Cerebellar cortex (tissue), 1 donor: ENCODE measurements at places on chromosomes 2 and 18.

GRCh38 chr18:53639687-53640086 is 584.8 kb downstream of the MBD2 start:
- DNase-seq, result no peak

DNA sequence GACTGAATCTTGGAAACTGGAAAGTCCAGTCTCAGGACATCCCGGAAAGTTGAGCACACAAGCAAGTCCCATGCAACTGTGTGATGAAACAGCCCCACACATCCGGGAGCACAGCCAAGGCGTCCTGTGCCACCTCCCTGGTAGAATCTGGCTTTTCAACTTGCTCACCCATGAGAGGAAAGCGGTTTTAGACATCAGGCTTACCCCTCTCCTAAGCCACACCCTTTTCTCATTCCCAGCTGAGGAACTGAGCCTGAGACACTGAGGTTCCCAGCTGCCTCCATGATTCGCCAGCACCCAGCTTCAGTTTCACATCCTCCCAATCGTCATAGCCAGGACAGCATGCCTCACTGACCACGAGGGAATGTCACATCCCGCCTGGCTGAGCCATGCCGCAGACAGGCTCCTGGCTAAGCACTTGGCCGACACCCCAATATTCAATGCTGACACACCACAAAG is 60.3 kb downstream of the STEAP3 start:
- DNase-seq, result peak; percentile 80

DNA sequence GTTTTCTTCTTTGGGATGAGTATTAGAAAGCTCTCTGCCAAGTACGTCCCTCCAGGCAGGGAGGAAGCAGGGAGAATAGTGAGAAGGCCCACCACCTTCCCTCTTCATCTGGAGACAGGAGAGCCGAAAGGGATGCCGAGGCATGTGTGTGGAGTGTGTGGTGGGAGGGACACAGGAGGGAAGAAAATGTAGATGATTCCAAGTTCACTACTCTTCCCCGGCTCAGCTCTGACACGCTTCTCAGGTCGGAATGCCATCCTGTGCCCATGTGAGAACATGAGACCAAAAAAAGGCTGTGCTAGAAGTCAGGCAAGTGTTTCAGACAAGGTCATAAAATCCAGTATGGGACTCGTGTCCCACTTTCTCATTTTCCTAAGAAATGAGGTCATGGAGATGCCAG is 47.4 kb downstream of the GYPC start:
- no peak for DNase-seq

GRCh38 chr2:133293544-133294353 is 274.5 kb downstream of the NCKAP5 start:
- DNase-seq, result peak; percentile 2

GRCh38 chr2:85951351-85952067 is 62.7 kb upstream of the ST3GAL5 start:
- no peak for DNase-seq

- peak; percentile 58 for DNase-seq
Measured at GRCh38 chr2:6917071-6917760, at the start of gene RNF144A. Gene RNF144A (plus strand): TSS chr2:6917412. CDS start chr2:6996927, 79,515 bp downstream.

DNA sequence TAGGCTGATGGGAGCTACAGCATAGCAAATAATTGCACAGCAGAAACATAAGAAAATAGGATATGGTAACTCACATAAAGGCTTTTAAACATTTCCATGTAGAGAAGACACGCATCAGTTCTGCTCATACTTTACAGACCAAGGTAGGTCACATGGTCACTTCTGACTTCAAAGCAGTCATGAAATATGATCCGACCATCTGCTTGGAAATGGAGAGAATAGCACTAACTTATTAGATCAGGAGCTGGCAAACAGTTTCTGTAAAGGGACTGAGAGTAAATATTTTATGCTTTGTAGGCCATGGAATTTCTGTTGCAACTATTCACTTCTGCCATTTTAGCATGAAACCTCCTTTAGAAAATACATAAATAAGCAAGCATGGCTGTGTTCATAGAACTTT is 936.6 kb upstream of the FANCL start:
- DNase-seq, result no peak

GRCh38 chr2:66682476-66682875 is 247.6 kb downstream of the MEIS1 start:
- no peak for DNase-seq

GRCh38 chr18:12239431-12239830 is 14.7 kb upstream of the CIDEA start:
- DNase-seq, result no peak

- no peak for DNase-seq
Measured at GRCh38 chr18:48914581-48915251, 36.0 kb downstream of the SMAD7 start.

DNA sequence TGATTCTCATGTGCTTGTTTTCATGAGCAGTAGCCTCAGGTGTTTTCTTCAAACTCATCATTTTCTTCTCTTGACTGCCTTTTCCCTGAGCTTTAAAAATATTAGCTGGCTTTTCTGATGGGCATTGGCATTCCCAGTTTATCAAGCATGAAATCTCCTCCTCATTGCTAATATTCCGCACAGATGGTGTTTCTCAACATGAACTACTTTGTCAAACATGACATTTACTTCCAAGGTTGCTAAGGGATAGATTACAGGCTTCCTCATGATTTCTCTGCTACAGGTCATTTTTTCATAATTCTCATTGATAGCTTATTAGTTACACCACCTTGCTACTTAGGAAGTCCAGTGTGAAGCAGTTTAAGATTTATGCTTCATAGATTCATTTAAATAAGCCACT is 1116.9 kb upstream of the CNTNAP5 start:
- DNase-seq, result no peak

GRCh38 chr2:55361465-55362189 is 58.0 kb downstream of the CCDC88A start:
- no peak for DNase-seq

GRCh38 chr2:216540920-216541319 is 42.3 kb downstream of the RPL37A start:
- DNase-seq, result no peak

- DNase-seq, result peak; percentile 86
Measured at GRCh38 chr18:24118750-24119577, 19.9 kb upstream of the CABYR start.

DNA sequence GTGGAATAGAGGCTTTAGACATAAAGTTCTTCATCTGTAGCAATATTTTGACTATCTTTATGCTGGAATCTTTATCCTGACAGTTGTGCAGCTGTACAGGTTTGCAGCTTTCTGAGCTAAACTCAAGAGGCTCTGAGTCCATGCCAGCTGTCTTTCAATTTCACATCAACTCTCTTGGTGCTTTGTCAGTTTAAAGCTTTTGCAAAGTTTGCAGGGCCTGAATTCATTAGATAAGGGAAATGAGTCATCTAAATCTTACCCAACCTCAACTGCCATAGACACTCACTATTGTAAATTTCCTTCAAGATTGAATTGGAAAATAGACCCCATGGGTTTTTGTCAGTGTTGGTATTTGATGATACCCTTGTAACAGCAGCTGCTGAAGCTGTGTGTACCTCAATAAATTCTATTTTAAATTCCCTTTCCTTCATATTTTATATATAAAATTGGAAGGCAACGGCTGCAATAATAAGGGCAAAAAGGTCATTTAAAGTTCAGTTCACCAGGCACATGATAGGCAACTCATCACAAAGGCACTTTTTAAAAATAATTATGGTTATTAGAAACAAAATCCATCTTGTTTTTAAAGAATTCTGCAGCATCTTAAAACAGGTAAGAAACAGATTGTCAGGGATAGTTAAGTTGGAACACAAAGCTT is 169.9 kb upstream of the SLC39A10 start:
- no peak for DNase-seq

DNA sequence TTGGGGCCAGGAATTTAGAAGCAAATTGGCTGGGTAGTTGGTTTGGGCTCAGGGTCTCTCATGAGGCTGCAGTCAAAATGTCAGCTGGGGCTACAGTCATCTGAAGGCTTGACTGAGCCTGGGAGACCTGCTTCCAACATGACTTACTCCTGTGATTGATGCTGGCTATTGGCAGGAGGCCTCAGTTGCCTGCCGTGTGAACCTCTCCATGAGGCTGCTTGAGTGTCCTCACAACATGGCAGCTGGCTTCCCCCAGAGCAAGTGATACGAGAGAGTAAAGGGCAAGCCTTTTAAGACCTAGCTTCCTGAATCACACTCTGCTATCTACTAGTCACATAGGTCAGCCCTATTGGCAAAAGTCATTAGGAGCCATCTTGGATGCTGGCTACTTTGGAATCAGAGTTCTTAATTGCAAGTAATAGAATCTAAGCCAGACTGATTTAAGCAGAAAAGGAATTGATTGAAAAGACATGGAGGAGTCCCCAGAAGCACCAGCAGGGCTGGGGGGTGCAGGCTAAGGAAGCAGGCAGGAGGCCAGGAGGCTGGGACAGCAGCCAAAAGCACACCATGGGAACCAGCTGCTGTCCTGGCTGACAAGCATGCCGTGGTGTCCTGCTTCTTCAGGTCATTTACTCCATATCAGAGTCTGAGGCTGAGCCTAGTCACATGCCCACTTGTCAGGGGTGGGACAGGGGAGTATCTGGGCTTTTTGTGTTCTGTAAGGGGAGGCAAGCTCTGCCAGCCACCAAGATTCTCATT is 7.8 kb upstream of the GIGYF2 start:
- peak; percentile 75 for DNase-seq

DNA sequence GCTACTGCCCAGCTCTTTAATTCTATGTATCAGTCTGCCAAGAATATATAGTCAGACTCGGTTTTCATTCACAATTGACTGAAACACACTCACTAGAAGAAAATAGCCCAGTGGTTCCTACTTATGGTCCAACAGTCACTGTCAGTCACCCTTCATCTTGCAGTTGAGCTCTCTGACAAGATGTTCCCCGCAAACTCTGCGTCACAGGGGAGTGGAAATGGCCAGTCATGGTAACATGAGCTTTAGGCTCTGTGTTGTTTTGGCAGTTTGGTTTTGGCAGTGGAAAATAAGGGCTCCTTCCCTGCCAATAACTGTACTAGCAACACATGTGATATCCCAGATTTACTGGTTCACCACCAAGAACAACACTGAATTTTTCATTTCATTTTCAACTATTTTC is 122.5 kb downstream of the PRPF40A start:
- peak; percentile 52 for DNase-seq

DNA sequence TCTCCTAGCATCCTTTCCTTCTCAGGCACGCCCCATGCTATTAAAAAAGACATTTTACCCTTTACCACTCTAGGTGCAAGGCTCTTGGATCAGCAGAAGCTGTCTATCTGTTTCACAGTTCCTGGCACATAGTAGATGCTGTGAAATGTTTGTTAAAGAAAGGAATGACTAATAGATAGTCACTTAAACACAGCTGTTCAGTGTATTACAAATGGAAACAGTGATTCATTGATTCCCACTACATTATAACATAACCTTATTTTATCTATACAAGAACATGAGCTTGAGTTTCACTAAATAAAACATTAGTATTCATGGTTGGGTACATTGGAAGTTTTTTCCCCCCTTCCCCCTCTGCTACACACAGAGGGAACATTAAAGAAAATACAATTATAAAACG is 142.1 kb downstream of the ASXL3 start:
- DNase-seq, result no peak

DNA sequence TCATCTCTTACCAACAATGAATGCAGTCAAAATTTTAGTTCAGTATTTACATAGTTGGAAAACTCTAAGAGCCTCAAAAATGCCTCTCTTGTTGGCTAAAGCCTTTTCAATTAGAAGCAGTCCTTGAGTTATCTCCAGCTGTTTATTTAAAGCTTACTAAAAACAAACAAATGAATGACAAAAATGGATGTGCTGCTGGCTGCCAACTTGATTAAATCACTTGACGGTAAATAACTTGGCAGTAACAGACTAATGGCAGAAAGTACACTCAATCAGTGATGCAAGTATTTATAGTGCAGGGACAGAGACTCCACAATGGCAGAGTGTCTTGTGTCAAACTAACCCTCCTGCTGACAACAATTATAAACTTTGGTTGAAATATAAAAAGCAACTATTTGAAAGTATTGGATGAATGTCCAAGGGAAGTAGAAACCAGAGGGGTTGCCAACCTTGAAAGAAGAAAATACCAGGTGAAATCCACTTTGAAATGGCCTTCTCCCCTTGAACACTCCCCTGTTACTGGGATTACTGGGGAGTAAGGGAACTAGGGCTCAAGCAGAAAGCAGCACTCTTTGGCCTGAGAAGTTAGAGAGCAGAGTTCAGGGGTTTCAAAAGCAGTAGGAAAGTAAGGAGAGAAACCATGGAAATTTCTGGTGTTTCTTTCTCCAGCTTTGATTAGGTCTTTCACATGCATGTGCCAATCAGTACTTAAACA is 245.2 kb upstream of the SPHKAP start:
- no peak for DNase-seq

DNA sequence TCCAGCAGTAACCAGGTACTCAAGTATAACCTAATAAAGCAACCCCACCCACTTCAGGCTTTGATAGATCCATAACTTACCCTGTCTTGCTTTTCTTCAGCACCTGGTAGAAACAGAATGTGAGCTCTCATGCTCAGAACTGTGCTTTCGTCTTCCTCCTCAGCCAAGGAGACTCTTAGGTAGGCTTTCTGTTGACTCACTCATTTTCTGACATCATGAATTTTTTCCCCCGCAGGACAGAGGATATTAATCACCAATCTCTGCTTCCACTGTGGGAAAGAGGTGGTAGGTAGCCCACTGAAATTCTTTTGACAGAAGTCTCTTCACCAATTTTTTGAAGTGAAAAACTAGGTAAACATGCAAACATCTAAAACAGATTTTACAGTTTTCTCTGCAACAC is 241.2 kb upstream of the KCNJ3 start:
- no peak for DNase-seq

DNA sequence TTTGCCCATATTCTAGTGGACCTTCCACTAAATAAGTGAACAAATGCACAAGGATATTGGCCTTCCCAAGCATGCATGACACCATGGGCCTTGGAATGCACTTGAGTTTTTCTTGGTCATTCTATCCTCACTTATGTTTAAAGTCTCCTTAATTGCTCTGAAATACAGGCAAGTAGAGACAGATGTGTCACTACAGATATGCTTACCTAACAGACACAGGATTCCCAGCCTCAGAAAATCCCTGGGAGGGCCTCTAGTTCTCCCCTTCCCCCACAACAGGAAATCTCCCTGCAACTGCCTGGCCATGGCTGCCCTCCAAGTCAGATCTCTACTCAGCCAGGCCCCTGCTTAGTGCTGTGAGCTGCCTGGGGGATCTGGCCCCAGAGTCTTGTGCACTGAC is 445.2 kb downstream of the IRS1 start:
- DNase-seq, result no peak

- no peak for DNase-seq
Measured at GRCh38 chr2:145595296-145595695, 1075.4 kb upstream of the ZEB2 start.

DNA sequence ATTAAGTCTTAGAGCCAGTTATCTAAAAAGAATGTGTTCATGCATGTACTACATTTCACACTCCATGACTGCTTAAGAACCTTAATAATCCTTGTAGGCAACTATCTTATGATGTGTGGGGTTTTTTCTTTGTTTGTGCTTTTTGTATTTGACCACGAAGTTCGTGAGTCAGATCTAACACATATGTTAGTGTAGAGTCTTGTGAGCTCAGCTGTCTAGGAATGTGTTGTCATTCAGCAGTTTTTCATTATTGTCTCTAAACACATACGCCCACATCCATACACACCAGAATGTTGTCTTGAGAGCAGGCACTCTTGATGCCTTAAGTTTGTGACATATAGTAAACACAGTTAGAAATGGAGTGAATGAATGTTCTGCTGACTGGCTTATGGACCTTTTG is 38.4 kb downstream of the CAB39 start:
- no peak for DNase-seq
